ENCODE measurements at places on chromosomes 6 and 20. TPM values are rescaled to one million over a fixed set of nuclear protein-coding genes. Genes with fewer than 3 reads are reported as not detected.

DNA sequence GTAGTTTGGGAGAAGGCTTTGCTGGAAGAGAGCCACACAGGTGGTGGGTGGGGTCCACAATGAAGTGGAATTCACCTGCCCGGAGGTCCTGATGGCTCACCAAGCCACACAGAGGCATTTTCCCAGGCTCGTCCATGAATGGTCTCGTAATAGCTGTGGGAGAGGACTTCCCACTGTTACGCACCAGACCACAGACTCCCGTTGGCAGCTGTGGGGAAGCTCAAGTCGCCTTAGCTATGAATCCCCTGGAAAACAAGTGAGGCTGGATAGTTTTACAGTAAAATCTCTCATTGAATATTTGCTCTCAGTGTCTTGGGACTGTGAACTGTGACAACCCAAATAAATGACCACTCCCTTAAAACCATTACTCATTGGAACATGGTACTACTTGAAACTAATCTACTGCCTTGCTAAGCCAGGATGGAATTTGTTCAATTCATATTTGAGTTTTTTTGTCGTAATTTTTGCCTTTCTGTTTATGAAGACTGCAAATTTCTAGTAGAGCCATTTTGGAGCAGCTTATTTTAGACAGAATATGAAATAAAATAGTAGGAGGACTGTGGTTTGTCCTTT lies 79.4 kb downstream of the JAG1 start:
- no peak for DNase-seq

DNA sequence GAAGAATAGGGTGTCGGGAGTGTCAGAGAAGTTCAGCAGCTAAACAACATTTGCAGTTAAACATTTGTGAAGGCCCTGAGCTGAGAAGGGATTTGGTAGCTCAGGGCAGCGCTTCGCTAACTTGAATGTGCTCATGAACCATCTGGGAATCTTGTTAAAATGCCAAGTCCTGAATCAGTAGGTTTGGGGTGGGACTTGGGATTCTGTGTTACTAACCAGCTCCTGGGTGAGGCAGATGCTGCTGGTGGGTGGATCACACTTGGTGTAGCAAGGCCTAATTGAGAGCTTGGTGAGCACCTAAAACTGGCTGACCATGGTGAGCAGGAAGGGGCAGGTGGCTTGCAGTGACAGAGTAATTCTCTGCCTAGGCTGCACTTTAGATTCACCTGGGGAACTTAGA lies 5.9 kb downstream of the PTPRA start:
- DNase-seq: no peak

DNA sequence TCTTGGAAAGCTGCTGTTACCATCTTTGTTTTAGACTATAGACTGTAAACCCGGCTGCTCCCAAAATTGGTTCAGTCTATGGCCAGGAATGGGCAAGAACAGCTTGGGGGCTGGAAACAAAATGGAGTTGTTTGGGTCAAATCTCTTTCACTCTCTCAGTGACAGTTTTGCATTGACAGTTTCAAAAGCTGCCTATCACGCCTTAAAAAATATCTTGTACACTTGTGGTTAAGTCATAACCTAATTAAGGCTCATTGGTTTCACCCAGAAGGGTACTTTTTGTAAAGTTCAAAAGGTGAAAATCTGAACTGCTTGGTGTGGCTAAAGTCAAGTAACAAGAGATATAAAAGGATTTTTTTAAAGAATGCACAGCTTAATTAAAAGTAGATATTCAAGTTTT lies 76.1 kb upstream of the PRL start:
- no peak for DNase-seq

- no peak for DNase-seq
These were observed 251.3 kb upstream of the PRND start for GRCh38 chr20:4470375-4470774.

GRCh38 chr6:1178590-1178989 lies 133.3 kb upstream of the FOXQ1 start:
- DNase-seq: no peak

GRCh38 chr6:90369024-90369519 lies 72.4 kb upstream of the BACH2 start:
- DNase-seq: no peak

GRCh38 chr20:48962976-48963771 lies 41.7 kb downstream of the ARFGEF2 start:
- no peak for DNase-seq

DNA sequence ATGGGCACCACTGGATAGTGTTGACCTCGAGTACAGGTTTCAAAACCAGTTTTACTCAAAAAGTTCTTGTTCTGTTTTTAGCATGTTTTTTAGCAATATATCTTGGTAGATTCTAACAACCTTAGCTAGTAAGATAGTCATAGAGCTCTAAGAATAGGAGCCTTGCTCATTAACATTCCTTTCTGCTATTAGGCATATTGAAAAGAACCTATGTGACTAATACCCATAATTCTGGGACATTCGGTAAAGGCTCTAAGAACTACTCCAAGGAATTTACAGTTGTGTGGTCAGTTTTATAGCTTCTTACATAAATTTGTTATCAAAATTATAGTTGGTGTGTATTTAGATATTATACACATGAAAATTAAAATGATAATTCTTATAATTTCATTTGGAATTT lies 11.6 kb downstream of the SLC9A8 start:
- DNase-seq: no peak

DNA sequence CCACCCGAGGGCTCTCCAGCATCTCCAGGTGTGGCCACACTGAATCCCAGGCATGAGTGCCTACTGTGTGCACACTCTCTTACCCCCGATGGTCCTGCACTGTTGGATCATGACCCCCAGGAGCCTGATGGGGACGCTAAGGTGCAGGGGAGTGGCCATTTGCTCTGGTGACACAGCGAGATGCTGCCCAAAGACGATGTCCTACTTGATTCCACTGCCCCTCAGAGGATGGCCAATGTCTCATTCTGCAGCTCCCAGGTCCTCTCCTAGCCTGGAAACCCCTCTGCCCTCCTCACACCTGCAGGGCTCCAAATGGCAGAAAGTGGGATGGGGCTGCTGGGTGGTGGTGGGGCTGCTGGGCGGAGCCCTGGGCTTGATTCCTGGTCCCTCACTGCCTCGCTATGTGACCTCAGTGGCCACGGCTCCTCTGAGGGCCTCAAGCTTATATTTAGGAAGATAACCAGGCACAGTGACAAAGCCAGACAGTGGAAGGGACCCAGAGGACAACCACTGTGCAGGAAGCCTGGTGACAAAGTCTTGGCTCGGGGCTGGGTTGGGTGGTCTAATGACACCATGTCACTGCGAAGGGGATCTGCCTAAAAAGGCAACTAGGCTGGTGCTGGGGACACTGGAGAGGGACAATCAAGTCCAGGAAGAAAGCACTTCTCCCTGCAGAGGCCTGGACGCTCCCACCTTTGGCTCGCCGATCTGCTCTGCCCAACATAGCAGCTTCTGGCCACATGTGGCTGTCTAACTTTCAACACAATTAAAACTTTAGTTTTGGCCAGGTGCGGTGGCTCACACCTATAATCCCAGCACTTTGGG lies 28.4 kb downstream of the TGM2 start:
- no peak for DNase-seq

DNA sequence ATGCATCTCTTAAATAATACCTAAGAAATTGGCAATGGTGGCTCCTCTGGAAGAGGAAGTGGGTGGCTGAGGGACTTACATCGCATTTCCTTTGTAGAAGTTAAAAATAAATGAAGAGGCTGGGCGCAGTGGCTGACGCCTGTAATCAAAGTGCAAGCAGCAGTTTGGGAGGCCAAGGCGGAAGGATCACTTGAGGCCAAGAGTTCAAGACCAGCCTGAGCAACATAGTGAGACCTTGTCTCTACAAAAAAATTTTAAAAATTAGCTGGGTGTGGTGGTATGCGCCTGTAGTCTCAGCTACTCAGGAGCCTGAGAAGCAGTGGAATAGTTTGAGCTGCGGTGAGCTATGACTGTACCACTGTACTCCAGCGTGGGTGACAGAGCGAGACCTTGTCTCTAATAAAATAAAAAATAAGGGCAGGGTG lies 12.2 kb upstream of the NCOA3 start:
- no peak for DNase-seq

DNA sequence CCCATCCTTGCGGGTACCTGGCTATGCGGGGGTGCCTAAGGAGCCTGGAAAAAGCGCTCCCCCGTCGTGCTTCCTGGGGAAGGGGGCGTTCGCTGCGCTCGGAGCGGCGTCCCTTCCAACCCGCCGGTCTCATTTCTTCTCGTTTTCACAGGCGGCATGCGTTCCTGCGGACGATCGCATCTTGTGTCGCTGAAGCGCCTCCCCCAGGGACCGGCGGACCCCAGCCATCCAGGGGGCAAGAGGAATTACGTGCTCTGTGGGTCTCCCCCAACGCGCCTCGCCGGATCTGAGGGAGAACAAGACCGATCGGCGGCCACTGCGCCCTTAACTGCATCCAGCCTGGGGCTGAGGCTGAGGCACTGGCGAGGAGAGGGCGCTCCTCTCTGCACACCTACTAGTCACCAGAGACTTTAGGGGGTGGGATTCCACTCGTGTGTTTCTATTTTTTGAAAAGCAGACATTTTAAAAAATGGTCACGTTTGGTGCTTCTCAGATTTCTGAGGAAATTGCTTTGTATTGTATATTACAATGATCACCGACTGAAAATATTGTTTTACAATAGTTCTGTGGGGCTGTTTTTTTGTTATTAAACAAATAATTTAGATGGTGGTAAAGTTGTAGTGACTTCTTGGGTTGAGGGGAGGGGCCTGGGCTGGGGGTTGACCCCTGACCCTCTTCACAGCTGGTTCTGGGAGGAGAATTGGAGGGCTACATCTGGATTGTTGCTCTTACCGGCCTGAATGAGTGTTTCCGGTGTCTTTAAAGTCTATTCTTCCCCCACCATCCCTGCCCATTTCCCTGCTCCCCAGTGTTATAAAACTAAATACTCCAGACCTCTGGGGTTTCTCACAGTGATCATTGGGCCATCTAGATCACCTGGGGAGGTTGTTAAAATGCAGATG lies 1.1 kb downstream of the ID1 start:
- no peak for DNase-seq

GRCh38 chr20:51634257-51634656 lies 91.7 kb upstream of the NFATC2 start:
- DNase-seq: no peak

DNA sequence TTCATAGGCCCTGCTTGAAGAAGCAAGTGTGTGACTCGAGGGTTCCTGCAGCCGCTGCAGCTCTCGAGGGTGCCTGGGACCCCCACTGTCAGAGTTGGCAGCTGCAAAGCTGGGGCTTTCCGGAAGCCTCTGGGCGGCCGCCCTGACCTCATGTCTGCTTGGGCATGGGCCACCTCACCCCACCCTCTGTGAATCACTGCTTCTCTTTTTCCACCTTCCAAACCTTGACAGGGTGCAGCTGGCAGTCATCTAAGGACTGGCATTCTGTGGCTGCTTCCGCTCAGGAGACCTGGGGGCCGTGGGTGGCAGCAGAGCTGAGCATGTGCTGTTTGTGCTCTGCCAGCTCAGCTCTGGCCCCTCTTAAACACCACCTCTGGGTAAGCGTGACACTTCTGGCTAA lies 32.0 kb downstream of the ERMARD start:
- no peak for DNase-seq

GRCh38 chr6:16473184-16473907 lies 235.0 kb downstream of the GMPR start:
- DNase-seq: no peak

DNA sequence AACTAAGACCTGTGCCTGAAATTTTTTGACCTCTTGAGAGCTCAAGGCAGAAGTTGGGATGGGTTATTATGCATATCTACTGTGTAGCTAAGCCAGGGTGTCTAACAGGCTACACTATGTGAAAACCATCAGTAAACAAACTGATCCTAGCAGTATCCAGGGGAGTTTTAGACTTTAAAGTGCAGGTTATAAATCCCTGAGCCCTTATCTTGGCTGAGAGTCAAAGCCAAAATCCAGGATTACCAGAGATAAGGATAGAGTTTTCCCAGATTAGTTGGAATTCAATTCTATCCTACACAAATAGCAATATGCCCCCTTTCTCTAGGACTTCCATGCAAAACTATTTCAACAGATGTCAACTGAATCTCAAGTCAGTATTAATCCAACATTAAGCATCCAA lies 1229.7 kb downstream of the GRIK2 start:
- no peak for DNase-seq

DNA sequence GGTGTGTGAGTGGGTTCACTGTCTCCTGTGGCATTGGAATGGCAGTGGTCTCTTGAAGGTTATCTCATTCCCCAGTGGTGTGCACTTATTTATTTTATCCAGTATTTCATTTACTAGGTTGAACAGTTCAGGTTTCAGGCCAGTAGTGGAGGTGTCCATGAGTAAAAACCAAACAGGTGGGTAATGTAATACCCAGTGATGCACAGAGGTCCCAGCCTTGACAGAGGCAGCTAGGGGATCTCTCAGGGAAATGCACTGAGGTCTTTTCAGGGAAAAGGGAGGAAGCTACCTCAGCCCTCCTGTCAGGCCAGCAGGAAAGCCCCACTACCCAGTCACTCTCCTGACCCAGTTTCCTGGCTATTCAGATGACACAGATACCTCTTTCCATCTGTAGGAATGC lies 403.6 kb downstream of the UTRN start:
- DNase-seq: no peak

DNA sequence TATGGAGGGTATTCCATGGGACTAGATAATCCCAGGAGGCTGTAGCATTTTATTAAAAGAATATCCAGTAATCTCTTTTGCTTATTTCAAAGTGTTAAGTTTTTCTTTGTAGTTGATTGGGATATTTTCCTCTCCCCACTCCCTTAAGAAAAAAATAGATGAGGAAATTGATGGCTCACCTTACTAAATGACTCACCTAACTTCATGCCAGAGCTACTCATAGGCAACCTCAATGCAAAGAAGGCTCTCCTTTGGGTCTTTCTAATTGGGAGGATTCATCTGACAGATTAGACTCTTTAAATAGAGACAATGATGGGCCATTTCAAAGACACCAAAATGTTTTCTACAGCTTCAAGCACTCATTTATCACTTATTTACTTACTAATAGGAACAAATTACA lies 528.5 kb upstream of the BTBD3 start:
- no peak for DNase-seq

GRCh38 chr6:165805636-165806035 lies 142.6 kb upstream of the PDE10A start:
- DNase-seq: no peak

GRCh38 chr6:156687789-156688619 lies 89.2 kb upstream of the ARID1B start:
- peak; percentile 29 for DNase-seq

- no peak for DNase-seq
These were observed 70.0 kb downstream of the SNX5 start for GRCh38 chr20:17898548-17898994.

OCSTAMP gene
- not detected for polyA plus RNA-seq

RARS2 gene
- polyA plus RNA-seq: 65.5 TPM

CCN5 gene
- polyA plus RNA-seq: 0.34 TPM

FABP7 gene
- 0.16 TPM for polyA plus RNA-seq

CPNE5 gene
- 16.6 TPM for polyA plus RNA-seq

SPATS1 gene
- polyA plus RNA-seq: not detected

SCGN gene
- not detected for polyA plus RNA-seq

TRIM31 gene
- not detected for polyA plus RNA-seq

HMGCLL1 gene
- polyA plus RNA-seq: 3.2 TPM

DDX43 gene
- polyA plus RNA-seq: 0.47 TPM

RAET1E gene
- polyA plus RNA-seq: 1.1 TPM

Measured in left renal cortex interstitium (tissue), 4 donors.